Muscle of leg (tissue), 16 donors: ENCODE measurements at places on chromosomes 3 and 15.

DNA sequence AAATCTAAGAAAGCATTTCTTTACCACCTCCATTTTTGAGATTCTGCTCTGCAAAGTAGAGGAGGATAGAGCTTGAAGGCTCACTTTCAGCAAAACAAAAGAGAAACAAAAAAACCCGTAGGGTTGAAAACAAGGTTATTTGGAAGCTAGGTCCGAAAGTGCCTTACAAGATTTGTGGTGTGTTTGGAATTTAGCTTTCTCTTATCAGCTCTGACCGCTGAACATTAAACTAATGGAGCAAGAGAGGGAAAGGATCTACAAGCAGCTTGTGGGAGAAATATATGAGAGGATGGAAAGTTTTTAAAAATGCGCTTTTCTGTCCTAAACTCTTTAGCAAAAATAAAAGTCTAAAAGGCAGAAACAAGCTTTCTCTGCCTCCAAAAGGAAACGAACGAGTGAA lies 545.5 kb downstream of the NTRK3 start:
- DNase-seq, result no peak
- H3K4me3 ChIP-seq, result no peak overlapping the region

DNA sequence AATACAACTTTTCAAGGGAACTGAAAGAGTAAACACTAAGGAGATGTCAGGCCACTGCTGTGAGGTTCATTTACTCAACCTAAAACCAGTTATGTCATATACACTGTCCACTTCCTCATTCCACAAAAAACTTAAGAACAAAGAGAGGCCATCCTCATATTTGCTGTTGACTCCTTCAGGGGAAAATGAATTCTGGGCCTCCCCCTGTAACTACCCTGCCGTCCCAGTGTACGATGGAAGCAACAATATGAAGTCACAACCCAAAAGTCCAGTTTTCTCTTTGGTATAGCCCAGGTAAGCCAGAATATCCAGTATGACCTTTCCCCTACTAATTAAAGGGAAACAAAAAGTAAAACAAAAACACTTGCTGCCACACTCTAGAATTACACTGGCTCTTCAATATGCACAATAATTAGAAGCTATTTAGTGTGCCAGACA lies 16.2 kb downstream of the CEP152 start:
- no peak overlapping the region for H3K27ac ChIP-seq
- no peaks in the 10 kb centered on the region for H3K4me1 ChIP-seq
- H3K36me3 ChIP-seq, result no peaks in the 10 kb centered on the region
- DNase-seq, result peak; percentile 47

- H3K27ac ChIP-seq, result no peak overlapping the region
- no peak overlapping the region for H3K4me3 ChIP-seq
- H3K4me1 ChIP-seq, result peaks cover 6% of the 10 kb centered on the region
- H3K27me3 ChIP-seq, result no peaks in the 10 kb centered on the region
These were observed 116.8 kb downstream of the TPRG1 start for GRCh38 chr3:189288348-189289235.

- H3K36me3 ChIP-seq, result peaks cover 51% of the 10 kb centered on the region
- peak; percentile 4 for DNase-seq
- H3K27me3 ChIP-seq, result no peaks in the 10 kb centered on the region
- peaks cover 52% of the 10 kb centered on the region for H3K4me1 ChIP-seq
- H3K27ac ChIP-seq, result no peak overlapping the region
These were observed 70.1 kb downstream of the AAGAB start for GRCh38 chr15:67184208-67184925.

- peaks cover 32% of the 10 kb centered on the region for H3K4me1 ChIP-seq
These were observed 24.3 kb downstream of the PDZRN3 start for GRCh38 chr3:73600293-73600938.

GRCh38 chr3:25355034-25355885 lies 72.8 kb upstream of the RARB start:
- H3K36me3 ChIP-seq, result no peaks in the 10 kb centered on the region

DNA sequence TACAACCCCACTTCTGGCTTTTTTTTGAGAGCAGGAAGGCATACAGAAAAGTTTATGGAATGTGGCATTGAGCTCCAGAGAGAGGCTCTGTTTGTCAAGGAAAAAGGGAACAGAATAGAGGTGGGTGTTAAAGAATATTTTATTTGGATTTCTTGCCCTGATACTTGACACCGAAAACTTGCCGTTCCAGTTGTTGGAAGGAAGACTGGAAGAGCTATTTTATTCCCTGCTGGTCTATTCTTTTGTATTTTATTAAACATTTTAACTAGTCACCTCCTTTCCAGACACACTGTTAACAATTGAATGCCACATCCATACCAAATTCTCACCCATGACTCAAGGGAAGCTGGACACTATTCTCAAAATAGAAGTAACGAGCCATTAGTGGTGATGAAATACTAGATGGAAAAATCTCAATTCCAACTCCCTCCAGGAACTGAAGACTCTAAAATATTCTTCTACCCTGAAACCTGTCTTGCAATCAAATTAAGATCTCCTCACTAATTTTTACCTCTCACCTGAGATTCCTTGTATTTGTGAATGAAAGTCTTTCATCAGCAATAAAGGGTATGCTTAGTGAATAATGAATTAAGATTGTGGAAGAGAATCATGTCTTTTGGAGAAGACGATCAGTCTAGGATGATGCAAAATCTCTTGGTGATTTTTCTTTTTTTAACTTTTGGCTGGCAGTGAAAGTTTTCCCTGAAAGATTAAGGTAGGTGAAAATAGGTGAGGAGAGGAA lies 28.5 kb downstream of the GREM1 start:
- H3K27me3 ChIP-seq, result no peaks in the 10 kb centered on the region
- H3K36me3 ChIP-seq, result no peaks in the 10 kb centered on the region
- no peak overlapping the region for H3K4me3 ChIP-seq
- no peak for DNase-seq

DNA sequence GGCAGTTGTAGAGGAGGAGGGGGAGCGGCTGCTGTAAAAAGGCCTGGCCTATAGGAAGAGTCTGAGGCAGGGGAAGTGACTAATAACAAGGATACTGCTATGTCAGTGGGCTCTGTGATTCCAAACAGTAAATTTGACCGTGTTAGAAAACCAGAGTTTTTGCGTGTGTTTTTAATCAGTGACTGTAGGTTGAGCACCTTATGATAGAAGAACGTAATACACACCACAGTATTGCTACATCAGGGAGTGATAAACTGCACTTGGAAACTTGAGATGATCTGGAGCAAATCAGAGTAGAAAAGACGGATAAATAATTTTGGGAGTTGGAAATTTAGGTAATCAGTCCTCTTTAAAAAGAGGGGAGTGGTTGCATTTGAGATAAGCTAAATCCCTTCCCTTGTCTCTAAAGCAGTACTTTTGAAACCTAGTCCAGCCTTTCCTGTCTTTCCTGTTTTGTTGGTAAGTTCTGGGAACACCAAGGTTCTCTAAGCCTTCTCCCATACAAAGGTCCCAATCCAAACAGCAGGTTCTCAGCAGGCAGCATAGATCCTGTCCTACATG lies 130.5 kb upstream of the NR2E3 start:
- H3K27me3 ChIP-seq, result no peaks in the 10 kb centered on the region
- no peaks in the 10 kb centered on the region for H3K36me3 ChIP-seq
- DNase-seq, result no peak
- H3K4me1 ChIP-seq, result peaks cover 17% of the 10 kb centered on the region

GRCh38 chr15:92612891-92613290 lies 42.7 kb downstream of the FAM174B start:
- peaks cover 27% of the 10 kb centered on the region for H3K4me1 ChIP-seq
- H3K4me3 ChIP-seq, result no peak overlapping the region
- peaks cover 10% of the 10 kb centered on the region for H3K36me3 ChIP-seq
- no peak for DNase-seq

DNA sequence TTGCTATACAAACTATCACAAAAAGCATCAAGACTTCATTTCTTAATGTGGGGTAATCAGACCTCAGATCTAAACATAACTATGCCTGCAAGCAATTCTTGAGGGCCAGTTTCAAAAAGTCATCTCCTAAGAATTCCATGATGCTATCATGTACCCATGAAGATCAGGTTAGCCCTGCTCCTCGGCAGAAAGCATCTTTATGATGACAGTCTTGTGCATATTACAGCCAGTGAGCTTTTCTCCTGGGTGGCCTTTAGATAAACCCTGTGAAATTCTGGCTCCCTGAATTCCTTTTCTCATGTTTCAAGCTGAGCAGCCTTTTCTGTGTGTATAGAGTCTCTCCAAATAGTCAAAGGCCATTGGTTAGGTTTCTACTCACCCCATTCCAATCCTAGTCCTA lies 201.9 kb upstream of the MCTP2 start:
- H3K4me3 ChIP-seq, result no peak overlapping the region
- H3K36me3 ChIP-seq, result no peaks in the 10 kb centered on the region
- H3K27me3 ChIP-seq, result no peaks in the 10 kb centered on the region
- H3K27ac ChIP-seq, result no peak overlapping the region
- no peaks in the 10 kb centered on the region for H3K4me1 ChIP-seq

GRCh38 chr3:36729204-36730056 lies 34.9 kb downstream of the DCLK3 start:
- no peak overlapping the region for H3K4me3 ChIP-seq
- H3K4me1 ChIP-seq, result peaks cover 3% of the 10 kb centered on the region
- no peaks in the 10 kb centered on the region for H3K27me3 ChIP-seq
- H3K36me3 ChIP-seq, result no peaks in the 10 kb centered on the region
- peak; percentile 69 for DNase-seq

GRCh38 chr3:149277331-149277813 lies 55.7 kb upstream of the CP start:
- H3K27me3 ChIP-seq, result no peaks in the 10 kb centered on the region
- no peak overlapping the region for H3K4me3 ChIP-seq
- no peaks in the 10 kb centered on the region for H3K4me1 ChIP-seq
- no peak overlapping the region for H3K27ac ChIP-seq

GRCh38 chr15:101445562-101446517 lies 43.7 kb downstream of the PCSK6 start:
- peaks cover 4% of the 10 kb centered on the region for H3K27me3 ChIP-seq
- no peak overlapping the region for H3K27ac ChIP-seq
- peak; percentile 69 for DNase-seq
- peaks cover 22% of the 10 kb centered on the region for H3K4me1 ChIP-seq

GRCh38 chr3:45848392-45848791 lies 6.5 kb upstream of the LZTFL1 start:
- no peak for DNase-seq
- no peak overlapping the region for H3K4me3 ChIP-seq
- H3K27ac ChIP-seq, result no peak overlapping the region
- peaks cover 9% of the 10 kb centered on the region for H3K27me3 ChIP-seq

GRCh38 chr3:194998948-194999347 lies 272.0 kb downstream of the XXYLT1 start:
- no peak overlapping the region for H3K27ac ChIP-seq
- H3K36me3 ChIP-seq, result no peaks in the 10 kb centered on the region
- peaks cover 9% of the 10 kb centered on the region for H3K27me3 ChIP-seq
- no peak for DNase-seq
- H3K4me1 ChIP-seq, result peaks cover 29% of the 10 kb centered on the region

DNA sequence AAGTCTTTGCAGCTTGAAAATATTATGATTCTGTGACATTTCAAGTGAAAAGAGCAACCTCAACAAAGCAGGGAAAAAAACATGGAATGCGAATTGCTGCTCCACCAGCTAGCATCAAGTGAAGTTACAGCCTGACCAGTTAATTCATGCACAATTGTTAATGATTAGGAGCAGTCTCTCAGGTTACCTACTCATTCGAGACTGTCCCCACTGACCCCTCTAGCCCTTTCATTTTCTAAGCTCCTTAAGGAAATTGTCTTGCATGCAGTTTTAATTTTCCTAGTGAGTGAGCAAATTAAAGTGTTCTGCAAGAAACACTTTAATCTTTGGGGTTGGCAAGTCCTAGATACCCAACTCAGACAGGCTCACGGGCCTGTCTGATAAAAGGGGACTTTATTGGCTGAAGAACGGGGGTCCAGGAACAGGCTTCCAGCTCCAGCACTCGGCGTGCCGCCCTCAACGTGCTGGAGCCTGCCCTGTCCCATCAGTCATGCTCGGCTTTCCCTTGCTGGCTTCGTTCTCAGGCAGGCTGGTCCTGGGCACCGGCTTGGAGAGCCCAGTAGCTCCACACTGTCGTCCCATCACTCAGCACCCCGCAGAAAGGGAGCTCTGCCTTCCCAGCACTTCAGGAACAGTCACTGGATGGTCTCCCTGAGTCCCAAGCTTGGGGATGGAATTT lies 18.3 kb downstream of the PODXL2 start:
- H3K4me1 ChIP-seq, result peaks cover 2% of the 10 kb centered on the region
- no peak overlapping the region for H3K4me3 ChIP-seq
- DNase-seq, result no peak

- DNase-seq, result peak; percentile 78
- no peaks in the 10 kb centered on the region for H3K36me3 ChIP-seq
- H3K27ac ChIP-seq, result no peak overlapping the region
- no peak overlapping the region for H3K4me3 ChIP-seq
- H3K4me1 ChIP-seq, result peaks cover 3% of the 10 kb centered on the region
- peaks cover 2% of the 10 kb centered on the region for H3K27me3 ChIP-seq
These were observed 118.7 kb upstream of the SMAD3 start for GRCh38 chr15:66946578-66947164.

- peak; percentile 39 for DNase-seq
- no peak overlapping the region for H3K27ac ChIP-seq
- H3K36me3 ChIP-seq, result peaks cover 20% of the 10 kb centered on the region
- H3K4me3 ChIP-seq, result no peak overlapping the region
- no peaks in the 10 kb centered on the region for H3K27me3 ChIP-seq
- peaks cover 6% of the 10 kb centered on the region for H3K4me1 ChIP-seq
These were observed 130.0 kb downstream of the FBN1 start for GRCh38 chr15:48515500-48515899.

- H3K27me3 ChIP-seq, result peaks cover 30% of the 10 kb centered on the region
- H3K36me3 ChIP-seq, result no peaks in the 10 kb centered on the region
- H3K27ac ChIP-seq, result no peak overlapping the region
These were observed 289 bp downstream of the PCSK6 start for GRCh38 chr15:101489237-101489598.

DNA sequence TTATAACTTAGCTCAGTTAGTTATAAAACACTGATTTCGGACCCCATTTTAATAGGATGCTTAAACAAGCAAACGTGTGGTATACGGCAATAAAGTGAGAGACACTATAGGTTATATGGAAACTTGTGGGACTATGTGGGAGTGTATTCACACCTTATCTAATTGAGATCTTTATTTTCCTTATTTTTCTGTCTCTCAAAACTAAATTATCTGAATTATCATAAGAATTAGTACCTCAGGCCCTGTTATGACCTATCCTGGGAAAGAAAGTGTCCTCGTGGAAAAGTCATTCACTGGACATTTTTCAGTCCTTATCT lies 14.4 kb downstream of the WWTR1 start:
- peaks cover 17% of the 10 kb centered on the region for H3K36me3 ChIP-seq
- H3K27ac ChIP-seq, result no peak overlapping the region
- H3K4me3 ChIP-seq, result no peak overlapping the region
- no peak for DNase-seq
- peaks cover 11% of the 10 kb centered on the region for H3K4me1 ChIP-seq

DNA sequence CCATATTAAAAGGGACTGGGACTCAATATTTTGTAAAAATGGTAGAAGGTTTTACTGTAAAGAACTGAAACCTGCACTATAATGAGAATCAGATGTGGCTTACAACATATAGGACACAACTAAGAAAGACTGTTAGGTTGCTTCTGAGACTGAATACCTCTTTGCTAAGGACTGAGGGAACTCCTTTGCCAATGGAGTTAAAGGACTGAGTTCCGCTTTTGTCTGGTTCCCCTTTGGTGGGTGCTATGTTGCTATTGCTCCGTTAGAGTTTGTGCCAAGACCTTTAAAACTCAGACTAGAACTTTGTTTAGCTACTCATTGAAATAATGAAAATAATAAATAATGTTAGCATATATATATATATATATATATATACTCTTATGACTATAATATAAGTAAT lies 147.8 kb upstream of the KCNMB2 start:
- H3K27me3 ChIP-seq, result no peaks in the 10 kb centered on the region
- H3K4me3 ChIP-seq, result no peak overlapping the region
- no peak overlapping the region for H3K27ac ChIP-seq
- H3K4me1 ChIP-seq, result peaks cover 4% of the 10 kb centered on the region
- no peak for DNase-seq
